Islet precursor cell (in vitro differentiated cells): ENCODE measurements at places on chromosomes 11 and 22.

- DNase-seq, result peak; percentile 40
These were observed 528.6 kb downstream of the BRD1 start for GRCh38 chr22:49298834-49299750.

GRCh38 chr22:43561415-43562178, 149.8 kb downstream of the MPPED1 start:
- no peak for DNase-seq

- DNase-seq, result peak; percentile 12
These were observed 7.9 kb upstream of the SPON1 start for GRCh38 chr11:13954591-13954990.

DNA sequence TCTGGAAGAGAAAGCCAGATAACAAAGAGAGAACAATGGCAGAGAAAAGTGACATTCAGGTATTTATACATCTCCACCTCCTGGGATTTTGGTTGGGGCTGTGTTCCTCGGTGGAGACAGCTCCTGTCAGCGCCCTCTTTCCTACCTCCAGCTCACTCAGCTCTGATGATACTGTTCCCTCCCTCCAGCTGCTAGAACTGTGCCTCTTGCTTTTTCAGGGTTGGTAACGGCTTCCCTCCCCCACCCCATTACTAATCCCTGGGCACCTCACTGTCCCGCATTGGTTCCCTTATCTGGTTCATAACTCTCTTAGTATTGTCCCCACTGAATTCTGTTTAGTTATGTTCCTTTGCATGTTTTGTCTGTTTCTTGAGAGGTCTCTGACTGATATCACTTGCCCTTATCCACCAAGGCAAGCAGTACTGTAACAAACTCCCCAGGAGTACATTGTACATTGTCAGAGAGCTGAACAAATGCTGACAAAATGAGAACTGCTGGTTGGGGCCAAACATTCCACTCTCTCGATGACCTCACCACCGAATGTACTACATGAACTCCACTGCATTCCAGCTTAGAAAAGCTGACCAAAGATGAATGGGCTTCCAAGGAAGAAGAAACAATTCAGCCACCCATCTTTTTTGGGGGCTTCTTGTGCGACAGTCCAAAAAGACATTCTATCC, 5.7 kb upstream of the FBXO3 start:
- peak; percentile 78 for DNase-seq

GRCh38 chr11:124915541-124916369, 3.3 kb upstream of the HEPN1 start:
- no peak for DNase-seq

GRCh38 chr11:44861849-44862557, 88.7 kb downstream of the TP53I11 start:
- peak; percentile 98 for DNase-seq

DNA sequence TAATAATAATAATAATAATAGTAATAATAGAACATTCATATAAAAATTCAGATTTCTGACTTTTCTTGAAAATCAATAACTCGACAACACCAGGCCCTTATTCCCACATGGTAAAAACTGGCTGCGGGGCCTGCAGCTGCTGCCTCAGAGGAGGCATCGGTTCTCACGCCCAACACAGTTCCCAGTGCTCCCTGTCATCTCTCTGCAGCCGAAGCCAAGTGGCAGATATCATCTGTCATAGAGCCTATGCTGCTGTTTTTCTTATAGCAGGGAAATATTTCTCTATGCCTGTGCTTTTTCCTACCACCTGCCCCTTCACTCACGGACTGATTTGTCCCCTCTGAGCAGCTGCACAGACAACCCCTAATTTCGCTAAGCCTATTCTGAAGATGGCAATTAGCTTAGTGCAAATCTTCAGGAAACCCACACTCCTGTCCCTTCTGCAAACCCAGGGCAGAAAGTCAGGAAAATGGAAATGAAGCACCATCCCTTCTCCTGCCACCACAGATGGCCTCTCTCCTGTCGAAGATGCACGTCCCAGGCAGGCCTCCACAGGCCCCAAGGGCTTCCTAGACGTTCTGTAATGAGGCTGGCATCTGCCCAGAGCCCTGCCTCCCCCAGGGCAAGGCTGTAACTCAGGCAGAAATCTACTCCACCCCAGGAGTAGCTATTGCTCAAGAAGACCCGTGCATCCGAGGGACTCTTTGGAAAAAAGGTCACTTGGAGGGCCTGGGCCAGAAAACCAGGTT, 66.7 kb downstream of the SYN3 start:
- DNase-seq, result peak; percentile 77

DNA sequence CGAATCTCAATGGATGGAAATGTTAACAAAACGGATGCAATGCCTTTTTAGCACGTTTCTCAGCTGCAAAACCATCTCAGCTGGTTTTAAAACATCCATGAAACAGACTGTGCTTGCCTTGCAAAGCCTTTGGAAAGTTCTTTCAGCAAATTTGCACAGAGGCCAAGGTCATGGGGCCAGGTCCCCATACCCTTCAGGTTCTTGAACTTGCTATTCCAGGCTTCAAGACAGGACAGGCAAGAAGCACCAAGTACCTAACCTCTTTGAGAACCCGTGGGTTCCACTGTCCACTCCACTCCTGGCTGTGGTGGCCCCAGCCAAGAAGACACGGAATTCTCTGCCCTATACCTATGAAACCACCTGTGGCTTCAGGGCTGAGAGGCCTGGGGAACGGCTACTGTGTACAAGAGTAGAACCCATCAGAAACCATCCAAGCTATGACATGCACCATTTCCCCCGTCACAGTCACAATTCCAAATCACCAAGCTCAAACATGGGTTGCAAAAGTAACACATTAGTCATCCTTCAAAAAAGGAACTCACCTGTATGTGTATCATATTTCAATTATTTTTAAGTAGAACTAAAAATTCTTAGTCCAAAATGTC, 17.0 kb downstream of the TNKS1BP1 start:
- no peak for DNase-seq

DNA sequence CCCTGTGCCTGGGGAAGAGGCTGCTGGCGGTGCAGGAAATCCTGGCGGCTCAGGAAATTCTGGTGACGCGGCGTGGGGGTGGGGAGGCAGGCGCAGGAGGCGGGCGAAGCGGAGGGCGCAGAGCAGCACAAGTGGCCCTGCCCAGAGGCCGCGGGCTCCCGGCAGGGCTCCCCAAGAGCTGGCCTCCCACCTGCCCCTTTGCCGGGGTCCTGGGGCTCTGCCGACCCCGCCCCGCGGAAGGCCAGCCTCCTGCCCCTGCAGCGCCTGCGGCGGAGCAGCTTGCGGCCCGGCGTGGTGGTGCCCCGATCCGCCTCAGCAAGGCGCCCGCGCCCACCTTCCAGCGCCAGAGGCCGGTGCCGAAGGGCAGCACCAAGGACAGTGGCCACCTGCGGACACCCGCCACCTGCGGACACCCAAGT, 100.2 kb upstream of the OR4C13 start:
- no peak for DNase-seq

- peak; percentile 73 for DNase-seq
These were observed 50.1 kb upstream of the FLI1 start for GRCh38 chr11:128643661-128644317.

DNA sequence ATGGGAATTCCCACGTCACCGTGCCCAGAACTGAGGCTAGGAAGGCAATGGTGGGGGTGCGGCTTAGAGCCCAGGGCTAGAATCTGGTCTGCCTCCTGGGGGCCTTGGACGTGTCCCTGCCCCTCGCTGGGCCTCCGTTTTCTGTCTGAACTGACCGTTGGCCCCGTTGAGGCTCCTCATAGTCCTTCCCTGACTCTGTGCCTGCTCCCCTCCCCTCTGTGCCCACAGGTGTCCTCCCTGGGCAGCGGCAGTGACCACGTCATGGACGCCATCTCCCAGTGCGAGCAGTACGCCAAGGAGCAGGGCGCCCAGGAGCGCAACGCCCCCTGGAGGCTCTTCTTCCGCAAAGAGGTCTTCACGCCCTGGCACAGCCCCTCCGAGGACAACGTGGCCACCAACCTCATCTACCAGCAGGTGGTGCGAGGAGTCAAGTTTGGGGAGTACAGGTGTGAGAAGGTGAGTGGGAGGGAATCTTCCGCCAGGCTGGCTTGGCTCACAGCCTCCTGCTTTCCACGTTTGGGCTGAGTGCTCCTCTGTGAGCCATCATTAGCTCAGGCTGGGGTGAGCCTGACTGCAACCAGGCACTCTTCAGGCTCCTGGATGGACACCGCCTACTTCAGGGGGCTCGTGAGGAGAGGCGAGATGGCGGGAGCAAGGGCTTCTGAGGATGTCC, 63.9 kb downstream of the MYO7A start:
- peak; percentile 97 for DNase-seq

DNA sequence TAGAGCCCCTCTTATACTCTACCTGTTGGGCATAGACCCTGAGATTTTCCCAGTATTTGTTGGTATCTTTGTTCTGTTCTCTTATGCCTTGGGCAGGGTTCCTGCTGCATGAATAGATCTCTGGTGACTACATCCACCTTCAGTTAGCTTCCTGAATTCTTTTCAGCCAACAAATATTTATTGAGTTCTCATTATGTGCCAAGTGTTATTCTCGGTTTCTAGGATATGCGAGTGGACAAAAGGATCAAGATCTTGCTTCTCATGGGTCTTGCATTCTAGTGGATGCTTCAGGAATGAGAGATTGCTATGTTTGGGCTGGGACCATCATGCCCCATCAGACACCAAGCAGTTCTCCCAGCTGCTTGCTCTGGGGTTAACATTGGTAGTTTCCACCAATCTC, 340.0 kb downstream of the METTL15 start:
- DNase-seq, result no peak

- DNase-seq, result peak; percentile 72
These were observed 38.6 kb upstream of the POGLUT3 start for GRCh38 chr11:108536783-108537182.
